ENCODE measurements at places on chromosomes 2 and 18. TPM values are rescaled to one million over a fixed set of nuclear protein-coding genes. Genes with fewer than 3 reads are reported as not detected.
A peak's percentile ranks its signal among the peaks of the same experiment; 100 is the strongest.

- H3K4me1 ChIP-seq: no peaks in the 10 kb centered on the region
- H3K27ac ChIP-seq: no peak overlapping the region
- H3K27me3 ChIP-seq: no peaks in the 10 kb centered on the region
- DNase-seq: no peak
- no peaks in the 10 kb centered on the region for H3K36me3 ChIP-seq
These were observed 40.3 kb downstream of the CYB5A start for GRCh38 chr18:74251297-74252038.

CD28 gene
- not detected for total RNA-seq

- no peak overlapping the region for H3K4me3 ChIP-seq
- no peak for DNase-seq
- no peaks in the 10 kb centered on the region for H3K4me1 ChIP-seq
- no peaks in the 10 kb centered on the region for H3K36me3 ChIP-seq
- no peak overlapping the region for H3K27ac ChIP-seq
- H3K27me3 ChIP-seq: no peaks in the 10 kb centered on the region
These were observed 480.7 kb upstream of the GYPC start for GRCh38 chr2:126175222-126175621.

OR6B2 gene
- not detected for total RNA-seq

RGPD3 gene
- total RNA-seq: 0.17 TPM

- no peaks in the 10 kb centered on the region for H3K36me3 ChIP-seq
- H3K4me3 ChIP-seq: no peak overlapping the region
- H3K27me3 ChIP-seq: no peaks in the 10 kb centered on the region
- no peak overlapping the region for H3K27ac ChIP-seq
- H3K4me1 ChIP-seq: no peaks in the 10 kb centered on the region
These were observed 612.7 kb downstream of the EPHA4 start for GRCh38 chr2:220959391-220959802.

- H3K36me3 ChIP-seq: no peaks in the 10 kb centered on the region
- no peaks in the 10 kb centered on the region for H3K27me3 ChIP-seq
- no peak overlapping the region for H3K4me3 ChIP-seq
- H3K27ac ChIP-seq: no peak overlapping the region
- no peaks in the 10 kb centered on the region for H3K4me1 ChIP-seq
- no peak for DNase-seq
These were observed 282.6 kb downstream of the CPS1 start for GRCh38 chr2:210839034-210839433.

GRCh38 chr18:63161032-63161760, 158.4 kb downstream of the BCL2 start:
- H3K36me3 ChIP-seq: no peaks in the 10 kb centered on the region
- no peak overlapping the region for H3K27ac ChIP-seq
- no peak overlapping the region for H3K4me3 ChIP-seq
- H3K27me3 ChIP-seq: no peaks in the 10 kb centered on the region

DNA sequence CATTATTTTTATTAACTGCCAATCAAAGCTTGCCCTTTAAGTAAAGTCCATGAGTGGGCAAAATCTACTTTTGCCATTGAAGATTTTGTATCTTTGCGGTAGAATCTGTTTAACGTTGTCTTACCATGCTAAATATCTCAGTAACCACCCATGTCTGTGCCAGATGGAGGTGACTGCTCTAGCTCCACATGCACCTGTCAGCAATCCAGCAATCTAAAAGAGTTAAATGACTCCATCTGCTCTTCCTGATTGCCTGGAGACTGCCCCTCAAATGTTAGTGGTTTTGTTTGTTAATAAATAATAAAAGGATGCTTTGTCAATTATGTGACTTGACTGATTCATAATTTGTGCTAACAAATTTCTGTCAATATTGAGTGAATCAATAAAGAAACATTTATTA, 141.7 kb downstream of the RBM43 start:
- H3K27me3 ChIP-seq: no peaks in the 10 kb centered on the region
- no peak for DNase-seq
- no peak overlapping the region for H3K4me3 ChIP-seq
- H3K27ac ChIP-seq: no peak overlapping the region
- H3K4me1 ChIP-seq: no peaks in the 10 kb centered on the region
- H3K36me3 ChIP-seq: no peaks in the 10 kb centered on the region

DNA sequence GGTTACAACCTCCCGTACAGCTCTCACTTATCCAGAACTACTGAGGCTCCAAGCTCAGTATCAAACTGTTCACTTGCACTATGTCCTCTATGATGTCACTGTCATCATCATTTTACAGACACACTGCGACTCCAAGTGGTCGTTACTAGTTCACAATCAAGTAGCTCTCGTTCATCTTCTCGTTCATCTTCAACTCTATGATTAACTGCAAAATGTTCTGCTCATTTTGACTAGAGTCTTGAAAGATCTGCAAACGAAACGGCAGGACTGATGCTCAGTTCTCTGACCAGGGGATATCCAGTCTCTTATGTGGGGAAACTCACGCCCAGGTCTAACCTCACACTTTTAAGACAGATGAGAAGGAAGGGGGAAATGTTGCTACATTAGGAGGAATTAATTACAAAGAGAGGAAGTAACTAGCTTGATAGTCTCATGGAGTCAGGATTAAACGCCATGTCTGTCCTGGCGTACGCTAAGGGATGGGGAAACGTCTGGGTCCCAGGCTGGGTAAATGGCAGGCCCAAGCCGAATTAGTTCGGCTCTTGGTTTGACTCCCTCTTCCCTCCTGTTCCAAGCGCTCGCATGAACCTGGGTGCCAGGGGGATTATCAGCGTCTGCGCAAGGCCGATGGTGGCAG, 794 bp upstream of the CHCHD5 start:
- peaks cover 8% of the 10 kb centered on the region for H3K36me3 ChIP-seq
- H3K27ac ChIP-seq: peak overlapping the region; percentile 96
- no peaks in the 10 kb centered on the region for H3K4me1 ChIP-seq
- DNase-seq: no peak
- peak overlapping the region; percentile 82 for H3K4me3 ChIP-seq

GRCh38 chr2:64081046-64081445, 61.8 kb upstream of the VPS54 start:
- H3K4me3 ChIP-seq: no peak overlapping the region
- H3K36me3 ChIP-seq: no peaks in the 10 kb centered on the region
- no peak overlapping the region for H3K27ac ChIP-seq
- no peaks in the 10 kb centered on the region for H3K4me1 ChIP-seq
- H3K27me3 ChIP-seq: no peaks in the 10 kb centered on the region
- DNase-seq: no peak

FHOD3 gene
- total RNA-seq: 10.5 TPM

GRCh38 chr2:64359892-64360657, 93.9 kb upstream of the LGALSL start:
- no peak for DNase-seq
- H3K4me3 ChIP-seq: no peak overlapping the region
- peaks cover 18% of the 10 kb centered on the region for H3K4me1 ChIP-seq
- no peaks in the 10 kb centered on the region for H3K36me3 ChIP-seq

DNA sequence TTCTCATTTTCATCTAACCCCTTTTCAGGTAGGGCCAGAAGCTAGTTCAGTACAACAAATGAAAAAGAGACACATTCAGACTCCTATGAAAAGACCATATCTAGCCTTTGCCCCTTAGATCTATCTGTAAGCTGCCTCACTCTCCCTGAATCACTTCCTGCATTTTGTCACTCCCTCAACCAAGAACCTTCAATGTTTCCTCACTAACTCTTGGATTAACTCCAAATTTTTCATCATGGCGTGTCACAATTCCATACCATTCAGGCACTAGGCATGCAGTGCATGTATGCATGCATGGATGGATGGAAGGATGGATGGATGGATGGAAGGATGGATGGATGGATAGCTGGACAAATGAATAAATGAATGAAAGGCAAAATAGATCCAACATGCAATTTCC, 356.9 kb downstream of the TNS1 start:
- no peak overlapping the region for H3K4me3 ChIP-seq
- H3K4me1 ChIP-seq: no peaks in the 10 kb centered on the region
- H3K27ac ChIP-seq: no peak overlapping the region
- H3K36me3 ChIP-seq: no peaks in the 10 kb centered on the region
- no peaks in the 10 kb centered on the region for H3K27me3 ChIP-seq

DSG1 gene
- total RNA-seq: not detected

DNA sequence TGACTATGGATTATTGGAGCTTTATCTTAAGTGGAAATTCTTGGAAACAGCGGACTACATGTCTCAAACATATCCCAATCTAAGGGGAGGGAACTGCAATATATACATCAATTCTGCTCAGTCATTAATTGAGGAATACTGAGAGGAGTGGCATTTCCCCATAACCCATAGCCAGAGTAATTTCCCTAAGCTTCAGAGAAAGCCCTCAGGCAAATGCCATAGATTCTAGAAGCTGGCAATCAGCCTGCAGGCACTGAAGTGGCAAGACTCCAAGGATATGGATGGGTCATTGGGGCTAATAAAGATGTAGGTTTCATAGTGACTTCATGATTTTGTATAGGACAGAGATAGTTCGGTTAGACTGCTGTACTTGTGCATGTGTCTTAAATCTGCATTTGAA, 1960.5 kb upstream of the PIK3C3 start:
- H3K36me3 ChIP-seq: no peaks in the 10 kb centered on the region
- no peaks in the 10 kb centered on the region for H3K4me1 ChIP-seq
- no peak overlapping the region for H3K4me3 ChIP-seq
- H3K27ac ChIP-seq: no peak overlapping the region
